ENCODE measurements at places on chromosomes 5 and 9. TPM values are rescaled to one million over a fixed set of nuclear protein-coding genes. Genes with fewer than 3 reads are reported as not detected.
A peak's percentile ranks its signal among the peaks of the same experiment; 100 is the strongest.

Gene TTC39B
- 13.1 TPM for total RNA-seq

DNA sequence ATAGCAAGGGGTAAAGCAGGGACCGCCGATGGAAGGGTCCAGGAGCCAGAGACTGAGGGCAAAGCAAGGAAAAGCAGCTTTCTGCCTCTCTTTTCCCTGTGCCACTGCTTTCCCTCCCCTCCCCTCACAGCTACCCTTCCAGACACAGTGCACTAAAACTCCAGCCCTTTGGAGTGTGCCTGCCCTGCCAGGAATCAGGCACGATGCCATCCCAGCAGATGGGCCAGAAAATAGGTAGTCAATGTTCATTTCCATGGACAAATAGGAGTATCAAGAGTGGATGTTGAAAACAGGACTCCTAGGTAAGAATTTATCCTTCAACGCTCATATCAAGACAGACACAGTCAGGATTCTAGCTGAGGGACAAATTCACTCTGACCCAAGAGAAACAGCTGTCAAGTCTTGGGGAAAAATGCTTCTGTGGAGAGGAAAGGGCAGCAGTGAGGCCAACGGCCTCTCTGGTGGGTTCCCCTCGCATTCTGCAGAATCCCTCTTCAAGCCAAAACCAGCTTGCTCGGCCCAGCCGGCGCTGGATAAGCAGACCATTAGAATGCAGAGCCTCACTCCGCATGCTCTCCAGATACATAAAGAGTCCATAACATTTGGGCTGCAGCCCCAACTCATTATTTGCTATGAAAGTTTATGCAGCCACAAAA, 138.0 kb downstream of the CAAP1 start:
- DNase-seq, result no peak

GRCh38 chr5:158861366-158861765, 238.3 kb downstream of the EBF1 start:
- no peak for DNase-seq

DNA sequence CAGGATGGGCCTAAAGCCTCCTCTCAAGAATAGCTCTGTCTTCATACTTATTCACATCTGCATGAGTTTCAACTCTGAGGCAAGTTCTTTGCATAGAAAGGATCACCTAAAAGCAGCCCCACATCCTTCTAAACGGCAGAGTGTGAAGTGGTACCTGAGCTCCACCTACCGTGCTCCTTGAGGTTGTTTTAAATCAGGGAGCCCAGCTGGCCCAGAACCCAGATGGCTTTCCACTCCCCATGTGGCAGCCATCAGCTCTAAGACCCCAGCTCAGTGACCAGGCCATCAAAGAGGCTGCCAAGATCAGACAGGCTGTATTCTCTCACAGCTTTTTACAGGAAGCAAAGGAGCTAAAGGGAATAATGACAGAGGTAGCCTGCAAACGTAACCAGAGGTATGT, 299.3 kb downstream of the RASEF start:
- DNase-seq, result no peak

- DNase-seq, result peak; percentile 92
Observed at GRCh38 chr9:122099271-122099869, 6.3 kb upstream of the TTLL11 start.
